BE2C (cell line): ENCODE measurements at places on chromosomes 5 and 9.

DNA sequence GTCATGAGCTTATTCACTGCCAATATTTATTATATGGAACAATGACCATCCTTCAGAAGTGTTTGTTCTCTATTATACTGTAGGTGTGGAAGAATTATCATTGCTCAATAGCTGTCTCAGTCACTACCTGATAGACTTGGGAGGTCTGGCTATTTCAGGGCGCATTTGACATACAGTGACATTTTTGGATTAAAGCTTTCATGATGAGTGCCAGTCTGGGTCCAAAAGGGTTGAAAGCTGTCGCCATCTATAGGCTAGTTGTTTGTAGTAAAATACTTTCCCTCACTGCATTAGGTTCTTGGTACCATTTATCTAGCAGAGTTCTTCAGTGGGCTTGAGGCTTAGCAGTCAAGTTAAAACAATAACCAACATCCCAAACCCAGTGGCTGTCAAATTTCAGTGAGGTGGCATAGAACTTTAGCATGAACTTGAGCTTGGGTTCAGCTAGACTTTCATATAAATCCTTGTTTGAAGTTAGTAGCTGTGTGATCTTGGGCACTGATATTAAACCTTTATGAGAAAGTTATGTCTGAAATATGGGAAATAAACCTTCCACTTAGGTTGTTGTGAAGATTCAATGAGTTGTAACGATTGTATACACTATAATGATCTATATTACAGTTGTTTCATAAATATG, 110.5 kb upstream of the CDKN2B start:
- DNase-seq: peak; percentile 15

DNA sequence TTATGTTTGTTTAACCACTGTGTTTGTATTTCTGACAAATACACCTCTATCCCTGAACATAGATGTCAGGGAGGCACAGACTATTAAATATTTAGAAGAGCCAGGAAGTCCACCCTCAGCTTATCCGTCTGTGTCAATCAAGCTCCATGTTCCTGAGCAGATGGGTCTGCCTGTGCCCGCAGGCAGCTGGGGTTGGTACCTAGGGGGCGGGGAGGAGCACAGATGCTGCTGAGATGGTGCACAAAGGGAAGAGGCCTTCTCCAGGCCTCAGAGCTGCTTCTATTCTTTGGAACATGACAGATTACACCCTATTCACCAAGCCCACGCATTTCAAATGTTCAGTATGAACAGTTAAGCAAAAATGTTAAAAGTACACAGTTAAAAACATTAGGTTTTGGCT, 142.1 kb downstream of the EPB41L4A start:
- DNase-seq: peak; percentile 28

GRCh38 chr9:124531115-124531514, 23.9 kb upstream of the NR5A1 start:
- no peak for DNase-seq

GRCh38 chr5:55982957-55983381, 11.8 kb downstream of the IL6ST start:
- peak; percentile 23 for DNase-seq

GRCh38 chr9:99873531-99873930, 32.9 kb upstream of the STX17 start:
- no peak for DNase-seq

DNA sequence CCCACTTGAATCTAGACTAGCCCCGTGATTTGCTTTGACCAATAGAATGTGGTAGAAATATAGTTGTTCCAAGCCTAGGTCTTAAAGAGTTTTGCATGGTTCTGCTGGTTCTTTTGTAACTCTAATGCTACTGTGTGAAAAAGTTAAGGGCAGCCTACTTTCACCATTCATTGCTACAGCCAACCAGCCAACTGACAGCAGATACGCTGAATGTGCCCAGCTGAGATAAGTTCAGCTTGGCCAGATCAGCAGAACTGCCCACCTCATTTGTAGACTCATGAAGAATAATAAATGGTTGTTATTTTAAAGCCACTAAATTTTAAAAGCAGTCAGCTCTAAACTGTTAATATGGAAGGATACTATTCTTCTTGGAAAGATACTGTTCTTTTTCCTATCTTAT, 23.9 kb downstream of the NR3C1 start:
- no peak for DNase-seq

GRCh38 chr9:114469091-114469853, 36.0 kb downstream of the WHRN start:
- DNase-seq: no peak

- DNase-seq: no peak
Observed at GRCh38 chr9:71263451-71263850, 142.0 kb upstream of the TRPM3 start.

GRCh38 chr5:67677422-67677970, 480.9 kb upstream of the CD180 start:
- DNase-seq: no peak

GRCh38 chr5:21397693-21398092, 1409.7 kb upstream of the CDH18 start:
- DNase-seq: no peak

GRCh38 chr5:143403593-143404415, at the start of gene NR3C1:
NR3C1 (minus strand) TSS chr5:143403686; CDS start chr5:143400839, 2,847 bp downstream.
- peak; percentile 64 for DNase-seq

DNA sequence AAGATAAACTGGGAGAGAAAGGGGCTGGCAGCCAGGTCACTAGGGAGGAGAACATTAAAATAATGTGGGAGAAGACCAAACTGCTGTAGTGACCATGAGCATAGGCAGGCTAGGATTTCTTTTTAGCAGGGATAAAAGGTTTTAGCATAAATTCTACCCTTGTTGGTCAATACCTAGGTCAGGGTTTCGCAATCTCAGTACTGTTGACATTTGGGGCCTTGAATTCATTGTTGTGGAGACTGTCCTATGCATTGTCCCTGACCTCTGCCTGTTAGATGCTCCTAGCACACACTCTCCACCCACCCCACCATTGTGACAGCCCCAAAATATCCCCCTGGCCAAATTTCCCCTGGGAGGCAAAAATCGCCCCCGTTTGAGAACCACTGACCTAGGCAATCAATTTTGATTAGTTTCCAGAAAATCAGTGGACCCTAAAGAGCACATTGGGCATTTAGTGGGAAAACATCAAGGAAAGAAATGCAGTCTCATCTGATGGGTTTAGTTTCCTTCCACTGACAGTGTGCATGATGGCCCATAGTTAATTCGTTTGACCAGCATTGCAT, 181.4 kb downstream of the NTRK2 start:
- DNase-seq: no peak

- DNase-seq: no peak
Observed at GRCh38 chr5:94017579-94017978, 276.2 kb upstream of the POU5F2 start.

DNA sequence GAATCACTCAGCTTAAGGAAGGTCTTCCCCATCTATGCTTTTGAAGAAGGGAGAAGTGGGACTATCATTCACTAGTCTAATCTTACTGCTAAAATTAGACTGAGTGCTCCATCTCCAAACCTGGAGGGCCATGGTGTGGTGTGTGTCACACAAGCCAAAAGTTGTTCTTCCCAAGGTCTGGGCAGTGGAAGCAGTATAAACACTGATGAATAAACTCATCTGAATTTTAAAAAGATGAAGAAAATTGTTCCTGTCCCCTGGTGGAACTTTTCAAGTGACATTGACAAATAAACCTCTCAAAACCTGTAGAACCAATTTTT, 16.2 kb downstream of the STX17 start:
- DNase-seq: no peak

- DNase-seq: no peak
Observed at GRCh38 chr5:158051036-158051435, 192.1 kb upstream of the CLINT1 start.

GRCh38 chr5:96839071-96839592, 31.4 kb upstream of the ERAP1 start:
- DNase-seq: no peak

GRCh38 chr9:109083813-109084405, 35.8 kb downstream of the TMEM245 start:
- no peak for DNase-seq

DNA sequence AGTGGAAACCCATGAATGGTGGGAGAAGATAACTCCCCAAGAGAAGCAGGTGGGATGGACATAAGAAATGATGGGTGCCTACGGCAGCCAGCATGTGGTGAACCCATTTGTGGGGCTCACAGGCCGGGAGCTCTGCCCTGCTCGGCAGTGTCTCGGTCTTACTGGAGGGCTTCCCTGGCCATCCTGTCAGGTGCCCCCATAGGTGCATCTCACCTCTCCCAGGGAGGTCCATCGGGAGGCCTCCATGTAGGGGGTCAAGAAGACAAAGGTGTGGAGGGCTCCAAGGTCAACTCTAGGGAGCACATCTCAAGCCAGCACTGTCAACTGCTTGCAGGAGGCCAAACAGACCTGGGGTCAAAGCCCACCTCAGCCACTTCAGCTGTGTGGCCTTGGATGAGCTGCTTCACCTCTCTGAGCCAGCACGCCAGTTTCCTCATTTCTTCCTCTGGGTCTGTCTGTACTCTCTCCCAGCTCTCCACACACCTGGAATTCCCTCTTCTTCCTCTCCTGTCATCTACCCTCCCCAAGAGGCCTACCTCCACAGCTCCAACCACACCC, 10.5 kb upstream of the ADGRD2 start:
- DNase-seq: no peak

DNA sequence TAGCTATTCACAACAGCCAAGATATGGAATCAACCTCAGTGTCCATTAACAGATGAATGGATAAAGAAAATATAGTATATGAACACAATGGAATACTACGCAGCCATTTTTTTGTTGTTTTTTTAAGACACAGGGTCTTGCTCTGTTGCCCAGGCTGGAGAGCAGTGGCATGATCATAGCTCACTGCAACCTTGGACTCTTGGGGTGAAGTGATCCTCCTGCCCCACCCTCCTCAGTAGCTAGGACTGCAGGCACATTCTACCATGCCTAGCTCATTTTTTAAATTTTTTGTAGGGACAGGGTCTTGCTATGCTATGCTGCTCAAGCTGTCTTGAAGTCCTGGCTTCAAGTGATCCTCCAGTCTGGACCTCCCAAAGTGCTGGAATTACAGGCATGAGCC, 38.5 kb downstream of the CERT1 start:
- no peak for DNase-seq

DNA sequence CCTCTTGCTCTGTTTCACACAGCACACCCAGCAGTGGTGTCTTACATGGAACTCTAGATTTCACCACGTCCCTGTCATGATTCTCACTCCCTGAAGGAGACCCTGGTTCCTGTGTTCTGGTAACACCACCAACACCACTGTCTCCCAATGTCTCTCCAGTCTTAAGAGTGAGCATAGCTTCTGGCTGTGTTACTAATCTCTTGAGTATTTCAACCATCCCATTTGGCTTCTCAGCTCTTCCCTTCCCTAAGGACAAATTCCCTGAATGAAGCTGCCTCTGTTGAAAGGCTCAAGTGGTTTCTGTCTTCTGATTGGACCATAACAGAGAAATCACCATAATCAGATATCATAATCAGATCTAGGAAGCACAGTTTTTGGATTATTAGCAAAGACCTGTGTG, 311.8 kb downstream of the DNAH5 start:
- DNase-seq: no peak

GRCh38 chr9:109886617-109887016, 106.6 kb downstream of the PALM2AKAP2 start:
- DNase-seq: no peak

DNA sequence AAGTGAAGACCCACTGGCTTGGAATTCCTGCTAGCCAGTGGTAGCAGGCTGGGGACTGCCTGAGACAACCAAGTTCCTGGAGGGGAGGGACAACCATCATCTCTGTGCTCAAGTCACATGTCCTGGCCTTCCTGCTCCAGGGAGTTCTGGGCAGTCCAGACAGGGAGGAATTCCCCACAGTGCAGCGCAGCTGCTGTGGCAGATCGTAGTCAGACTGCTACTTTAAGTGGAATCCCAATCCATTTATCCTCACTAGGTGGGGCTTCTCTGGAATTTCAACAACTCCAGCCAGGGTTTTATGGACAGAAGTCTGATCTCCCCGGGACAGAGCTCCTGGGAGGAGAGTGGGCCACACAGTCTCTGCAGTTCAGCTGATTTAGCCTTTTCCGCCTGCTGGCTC, 20.9 kb upstream of the OR5C1 start:
- DNase-seq: no peak

DNA sequence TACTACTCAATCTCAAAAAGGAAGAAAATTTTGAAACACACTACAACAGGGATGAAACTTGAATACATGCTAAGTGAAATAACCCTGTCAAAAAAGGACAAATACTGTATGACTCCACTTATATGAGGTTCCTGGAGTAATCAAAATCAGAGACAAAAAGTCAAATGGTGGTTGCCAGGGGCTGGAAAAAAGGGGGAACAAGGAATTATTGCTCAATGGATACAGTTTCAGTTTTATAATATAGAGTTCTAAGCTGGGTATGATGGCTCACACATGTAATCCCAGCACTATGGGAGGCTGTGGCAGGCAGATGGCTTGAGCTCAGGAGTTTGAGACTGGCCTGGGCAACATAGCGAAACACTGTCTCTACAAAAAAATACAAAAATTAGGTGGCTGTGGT, 29.0 kb downstream of the ETF1 start:
- no peak for DNase-seq

GRCh38 chr5:78824831-78825281, 160.3 kb downstream of the ARSB start:
- DNase-seq: no peak

DNA sequence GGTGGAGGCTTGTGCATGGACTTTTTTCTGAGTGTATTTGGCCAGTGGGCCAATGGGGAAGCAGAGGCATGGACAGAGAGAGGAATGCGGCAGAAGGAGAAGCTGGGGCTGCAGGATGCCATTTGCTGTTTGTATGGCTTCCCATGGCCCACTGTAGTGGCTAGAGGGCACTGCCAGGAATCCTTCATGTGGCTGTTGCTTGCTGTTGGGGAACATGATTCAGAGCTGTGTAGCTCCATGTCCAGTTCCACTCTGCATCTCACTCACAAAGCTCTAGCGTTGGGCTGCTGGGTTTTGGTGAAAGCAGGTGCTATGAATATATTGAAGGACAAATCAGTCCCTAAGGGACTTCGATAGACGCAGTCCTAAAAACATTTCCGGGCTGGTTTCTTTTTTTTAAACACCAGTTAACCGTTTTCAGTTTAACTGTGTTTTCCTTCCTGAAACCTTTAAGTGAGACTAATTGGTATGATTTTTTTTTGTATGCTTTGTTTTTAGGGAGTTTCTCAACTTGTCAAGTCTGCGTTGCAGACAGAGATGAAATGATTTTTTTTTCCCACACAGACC, 51.3 kb downstream of the SLC22A5 start:
- no peak for DNase-seq

- no peak for DNase-seq
Observed at GRCh38 chr5:149282966-149283332, 11.3 kb downstream of the AFAP1L1 start.
